ENCODE measurements at places on chromosomes 2 and 18.

DNA sequence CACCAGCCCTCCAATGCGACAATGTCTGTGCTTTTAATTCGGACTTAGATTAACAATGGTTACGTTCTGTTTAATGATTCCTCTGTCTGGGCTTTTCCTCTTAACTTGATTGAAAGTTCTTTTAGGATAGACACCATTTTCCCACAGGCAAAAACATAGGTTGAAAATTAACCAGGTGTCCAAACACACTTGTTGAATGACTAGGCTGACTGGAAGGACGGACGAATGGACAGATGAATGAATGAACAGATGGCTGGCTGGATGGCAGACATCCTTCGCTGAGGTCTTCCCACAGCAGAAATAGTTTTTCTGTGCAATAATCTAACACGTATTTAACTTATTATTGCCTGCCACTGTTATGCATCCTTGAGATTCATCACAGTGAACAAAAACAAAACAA lies 298.8 kb downstream of the SRBD1 start:
- no peak for DNase-seq

DNA sequence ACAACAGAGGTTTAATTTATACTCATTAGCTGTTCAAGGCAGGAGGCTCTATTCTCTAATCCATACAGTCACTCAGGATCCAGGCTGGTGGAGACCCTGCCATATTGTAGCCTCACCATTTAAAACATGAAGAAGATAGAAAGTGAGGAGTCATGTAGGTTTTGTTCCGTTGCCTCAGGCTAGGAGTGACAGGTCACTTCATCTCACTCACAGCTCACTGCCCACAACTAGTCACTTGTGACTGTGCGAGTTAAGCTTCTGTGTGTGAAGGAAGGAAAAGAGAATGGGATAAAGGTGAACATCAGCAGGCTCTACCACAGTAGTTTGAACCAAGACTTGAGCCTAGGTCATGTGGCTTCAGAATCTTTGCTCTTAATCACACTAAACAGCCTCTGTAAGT lies 9.0 kb upstream of the IGFBP2 start:
- DNase-seq, result no peak

GRCh38 chr2:133884739-133885381 lies 316.6 kb upstream of the NCKAP5 start:
- DNase-seq, result no peak

- no peak for DNase-seq
Measured at GRCh38 chr2:202237787-202238233, 587 bp downstream of the SUMO1 start.

DNA sequence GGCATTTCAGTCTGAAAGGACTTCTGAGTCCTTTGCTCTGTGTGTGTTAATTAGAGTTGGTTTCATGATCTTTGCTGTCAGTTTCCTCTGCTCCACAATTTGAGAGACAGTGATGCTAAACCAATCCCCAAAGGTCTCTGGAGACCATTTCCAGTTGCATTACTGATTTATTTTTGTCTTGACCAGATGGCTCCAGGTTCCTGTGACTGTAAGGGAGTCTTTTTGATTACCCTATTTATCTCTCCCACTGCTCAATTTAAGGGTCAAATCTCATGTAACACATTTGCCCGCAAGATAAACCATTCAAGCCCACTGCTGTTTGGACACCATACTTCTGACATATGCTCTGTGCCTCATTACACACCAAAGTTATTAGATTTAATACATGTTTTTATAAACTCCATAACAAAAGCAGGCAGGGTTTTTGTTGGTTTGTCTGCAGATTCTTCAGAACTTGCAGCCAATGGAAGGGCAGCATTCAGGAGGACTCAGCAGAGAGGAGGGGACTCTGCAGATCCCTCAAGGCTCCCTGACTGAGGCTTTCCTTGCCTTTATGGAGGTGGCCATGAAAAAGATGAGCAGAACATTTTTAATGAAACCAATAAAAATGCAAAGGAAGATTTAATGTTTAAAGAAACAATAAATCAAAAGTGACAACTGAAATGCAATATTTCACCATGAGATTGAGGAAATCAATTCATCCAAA lies 889.3 kb upstream of the CELF4 start:
- DNase-seq, result no peak

DNA sequence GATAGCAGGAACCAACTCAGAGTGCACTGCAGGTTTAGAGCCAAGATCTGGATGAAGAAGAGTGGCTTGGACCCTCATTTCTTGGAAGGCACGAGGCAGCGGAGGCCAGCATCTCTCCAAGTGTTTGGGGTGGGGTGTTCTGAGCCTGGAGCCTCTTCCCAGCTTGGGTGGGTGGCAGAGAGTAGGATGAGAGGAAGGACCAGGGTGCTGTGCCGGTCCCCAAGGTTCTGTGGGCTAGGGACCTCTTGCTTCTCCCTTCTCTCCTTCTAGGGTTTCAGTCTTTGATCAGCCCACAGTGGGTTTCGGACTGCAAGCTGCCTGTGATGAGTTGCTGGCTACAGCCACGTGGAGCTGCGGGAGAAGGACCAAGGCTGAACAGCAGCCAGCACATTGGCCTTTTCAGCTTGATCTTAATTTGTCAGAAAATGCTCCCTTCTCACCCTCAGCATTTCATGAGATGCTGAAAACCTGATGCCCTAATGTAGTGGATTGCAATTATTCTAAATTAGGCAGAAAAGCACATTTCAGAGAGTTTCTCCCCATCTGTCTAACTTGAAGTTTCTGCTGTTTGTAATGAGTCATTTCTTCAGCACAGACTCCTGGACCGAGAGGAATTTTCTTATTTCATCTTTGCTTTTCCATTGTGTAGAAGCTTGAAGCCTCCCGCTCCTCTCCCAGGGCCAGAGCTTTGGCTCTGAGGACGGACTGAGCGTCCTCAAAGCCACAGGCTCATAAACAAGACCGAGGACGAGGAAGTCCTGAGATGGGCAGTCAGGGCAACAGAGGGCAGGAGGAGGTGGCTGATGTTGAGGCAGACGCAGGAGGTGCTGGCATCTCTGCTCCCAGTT lies 99.1 kb upstream of the HDAC4 start:
- no peak for DNase-seq
